ENCODE measurements at places on chromosomes 11 and 22. TPM values are rescaled to one million over a fixed set of nuclear protein-coding genes. Genes with fewer than 3 reads are reported as not detected.
A peak's percentile ranks its signal among the peaks of the same experiment; 100 is the strongest.

Gene C22orf42
- total RNA-seq: not detected

DNA sequence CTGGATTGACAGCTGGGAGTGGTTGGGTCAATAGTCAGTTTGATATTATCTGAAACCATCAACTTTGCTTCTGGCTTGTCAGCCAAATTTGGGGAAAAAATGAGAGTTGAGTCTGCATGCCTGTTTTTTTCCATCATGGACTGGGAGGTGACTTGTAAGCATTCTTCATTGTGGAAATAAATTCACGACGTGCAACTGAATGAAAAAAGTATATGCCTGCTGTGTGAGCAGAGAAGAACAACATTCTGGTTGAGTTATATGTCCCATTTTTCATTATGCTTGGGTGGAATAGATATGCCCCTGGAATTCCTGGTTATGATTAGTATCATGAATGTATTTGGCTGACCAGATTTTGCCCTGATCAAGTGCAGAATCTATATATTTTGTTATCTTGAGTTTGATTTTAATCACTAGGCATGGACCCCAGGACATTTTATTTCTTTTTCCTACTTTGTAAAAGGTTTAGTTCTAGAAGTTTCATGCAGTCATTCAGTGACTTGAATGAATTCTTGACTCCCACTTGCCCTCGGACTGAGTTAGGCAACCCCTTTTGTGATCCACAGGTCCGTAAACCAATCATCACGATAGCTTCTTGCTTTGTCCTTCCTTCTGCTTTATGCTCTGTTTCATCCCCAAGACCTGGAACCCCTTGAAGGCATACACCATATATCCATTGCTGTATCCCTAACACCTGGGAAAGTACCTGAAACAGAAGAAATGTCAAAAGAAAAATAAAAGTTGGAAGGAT, 205.8 kb downstream of the NAV2 start:
- no peaks in the 10 kb centered on the region for H3K36me3 ChIP-seq
- H3K4me3 ChIP-seq: no peak overlapping the region
- peaks cover 11% of the 10 kb centered on the region for H3K4me1 ChIP-seq
- H3K27ac ChIP-seq: no peak overlapping the region

- DNase-seq: no peak
- no peaks in the 10 kb centered on the region for H3K36me3 ChIP-seq
- H3K27ac ChIP-seq: no peak overlapping the region
- H3K4me3 ChIP-seq: no peak overlapping the region
Observed at GRCh38 chr11:59040607-59041006, 45.5 kb upstream of the GLYATL1B start.

GRCh38 chr11:113954235-113954634, 20.7 kb upstream of the HTR3A start:
- DNase-seq: no peak
- no peaks in the 10 kb centered on the region for H3K4me1 ChIP-seq
- H3K27me3 ChIP-seq: no peaks in the 10 kb centered on the region

Gene SLC22A25
- total RNA-seq: not detected

GRCh38 chr11:28773606-28774005, 665.4 kb downstream of the METTL15 start:
- no peaks in the 10 kb centered on the region for H3K27me3 ChIP-seq
- H3K4me3 ChIP-seq: no peak overlapping the region
- H3K27ac ChIP-seq: no peak overlapping the region
- no peak for DNase-seq
- H3K36me3 ChIP-seq: no peaks in the 10 kb centered on the region

Gene CRYAB
- total RNA-seq: 21.0 TPM

DNA sequence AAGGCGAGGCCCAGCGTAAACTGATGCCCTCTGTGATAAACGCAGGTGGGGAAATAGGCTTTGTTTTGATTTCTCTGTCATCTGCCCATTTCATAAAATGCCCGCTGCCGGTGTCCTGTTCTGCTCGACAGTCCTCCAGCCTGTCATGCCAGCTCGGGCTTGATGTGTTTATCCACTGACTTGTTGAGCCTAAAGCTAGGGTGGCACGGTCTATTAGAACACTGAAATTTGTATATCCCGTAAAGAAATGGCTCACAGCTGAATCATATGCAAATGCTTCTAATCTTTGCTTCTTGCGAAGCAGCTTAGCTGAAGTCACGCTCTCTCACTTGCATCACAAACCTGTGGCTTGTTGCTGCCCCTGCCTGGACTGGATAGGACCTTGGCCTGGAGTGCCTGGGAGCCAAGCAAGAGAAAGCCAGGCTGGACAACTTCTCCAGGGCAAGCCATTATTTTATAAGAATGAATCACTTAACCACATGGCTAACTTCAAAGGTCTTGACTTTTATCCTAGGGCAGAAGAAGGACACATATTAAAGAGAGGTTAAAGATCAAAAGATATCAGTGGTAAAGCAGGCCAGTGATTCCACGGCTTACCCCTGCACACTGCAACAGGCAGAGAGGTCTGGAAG, 33.1 kb downstream of the EHF start:
- peaks cover 17% of the 10 kb centered on the region for H3K4me1 ChIP-seq
- peaks cover 3% of the 10 kb centered on the region for H3K36me3 ChIP-seq

DNA sequence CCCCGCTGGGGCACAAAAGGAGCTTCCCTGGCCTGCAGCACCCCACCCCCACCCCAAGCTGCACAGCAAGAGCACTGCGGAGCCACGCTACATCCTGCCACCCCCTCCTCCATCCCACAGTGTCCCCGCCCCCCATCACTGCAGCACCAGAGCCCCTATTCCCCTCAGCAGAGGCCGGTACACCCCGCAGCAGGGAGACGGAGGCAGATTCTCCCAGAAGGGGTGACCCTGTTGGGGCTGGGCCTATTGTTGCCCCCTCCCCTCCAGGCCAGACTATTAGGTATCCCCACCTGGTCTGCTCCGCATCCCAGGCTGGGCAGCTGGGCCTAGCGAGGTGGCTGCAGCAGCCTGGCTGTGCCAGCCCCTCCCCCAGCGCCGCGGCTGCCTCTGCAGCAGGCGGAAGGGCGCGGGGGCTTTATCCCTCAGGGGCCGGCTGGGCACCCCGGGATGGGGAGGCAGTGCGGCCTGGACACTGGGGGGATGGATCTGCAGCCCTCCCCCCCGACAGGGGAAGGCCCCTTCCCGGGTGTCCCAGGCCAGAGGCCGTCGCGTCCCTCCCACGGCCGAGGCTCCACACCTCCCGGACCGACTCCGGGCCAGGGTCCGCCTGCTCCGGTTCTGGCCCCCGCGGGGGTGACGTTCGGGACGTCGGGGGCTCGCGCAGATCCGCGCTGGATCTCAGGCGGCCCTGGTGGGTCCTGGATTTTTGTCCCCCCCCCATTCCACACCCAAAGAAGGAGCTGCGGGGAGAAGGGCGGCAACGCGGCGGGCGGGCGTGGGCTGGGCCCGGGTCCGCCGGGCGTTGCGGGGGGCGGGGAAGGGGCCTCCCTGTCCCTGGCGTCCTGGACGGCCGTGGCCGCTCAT, 943 bp downstream of the DUSP8 start:
- DNase-seq: no peak
- no peaks in the 10 kb centered on the region for H3K36me3 ChIP-seq
- H3K27ac ChIP-seq: peak overlapping the region; percentile 71
- H3K4me3 ChIP-seq: peak overlapping the region; percentile 58

DNA sequence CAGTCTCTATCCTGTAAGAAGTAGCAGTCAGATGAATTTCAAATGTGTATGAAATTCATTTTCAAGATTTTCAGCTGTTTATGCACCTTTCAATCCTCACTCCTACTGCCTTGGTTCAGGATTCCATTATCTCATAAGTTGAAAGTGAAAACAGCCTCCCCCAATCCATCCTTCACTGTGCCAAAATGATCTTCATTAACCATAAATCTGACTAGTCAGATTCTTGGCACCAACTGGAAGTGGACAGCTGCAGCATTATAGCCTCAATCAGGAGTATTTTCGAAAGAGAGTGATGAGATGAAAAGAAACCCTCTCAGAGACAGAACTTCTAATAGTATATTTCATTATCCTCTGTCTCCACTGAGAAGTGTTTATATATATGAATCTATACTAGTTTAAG, 365.3 kb upstream of the PDGFD start:
- H3K36me3 ChIP-seq: no peaks in the 10 kb centered on the region
- no peaks in the 10 kb centered on the region for H3K4me1 ChIP-seq
- no peaks in the 10 kb centered on the region for H3K27me3 ChIP-seq
- H3K27ac ChIP-seq: no peak overlapping the region
- no peak overlapping the region for H3K4me3 ChIP-seq

DNA sequence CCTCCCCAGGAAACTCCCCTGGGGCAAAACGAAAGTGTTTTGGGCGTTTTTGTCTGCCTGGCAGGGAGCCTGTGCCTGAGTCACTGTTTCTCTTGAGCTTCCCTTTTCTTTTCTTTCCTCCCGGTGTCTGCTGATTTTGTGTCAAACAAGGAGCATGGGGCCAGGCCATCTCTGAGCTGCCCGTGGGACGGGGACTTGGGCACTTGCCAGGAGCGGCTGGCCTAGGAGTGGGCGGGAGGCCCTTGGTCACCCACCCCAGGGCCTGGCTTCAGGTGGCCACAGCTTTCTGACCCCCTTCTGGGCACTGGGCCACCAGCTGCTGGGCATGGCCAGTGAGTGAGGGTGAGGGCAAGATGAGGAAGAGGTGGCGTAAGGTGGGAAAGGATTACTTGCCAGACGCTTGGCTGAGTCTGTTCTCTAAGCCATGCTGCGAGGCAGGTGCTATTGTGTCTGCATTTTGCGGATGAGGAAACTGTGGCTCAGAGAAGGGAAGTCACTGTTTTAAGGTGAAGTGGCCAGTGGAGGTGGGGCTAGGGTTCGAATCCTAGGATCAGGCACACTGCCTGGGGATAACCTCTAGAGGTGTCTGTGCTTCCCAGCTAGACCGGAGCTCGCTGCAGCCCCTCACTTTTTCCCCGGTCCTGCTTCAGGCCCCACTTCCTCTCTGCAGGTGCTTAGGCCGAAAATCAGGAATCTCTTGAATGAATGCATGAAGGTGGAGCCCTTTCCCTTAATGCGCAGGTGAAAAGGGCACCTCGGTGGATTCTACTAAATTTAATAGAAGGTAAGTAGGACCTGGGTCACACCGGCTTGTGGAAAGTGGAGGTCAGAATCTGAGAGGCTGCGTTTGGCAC, 7.8 kb upstream of the NFAM1 start:
- peaks cover 29% of the 10 kb centered on the region for H3K4me1 ChIP-seq
- DNase-seq: peak; percentile 68
- no peak overlapping the region for H3K4me3 ChIP-seq
- H3K27me3 ChIP-seq: no peaks in the 10 kb centered on the region

DNA sequence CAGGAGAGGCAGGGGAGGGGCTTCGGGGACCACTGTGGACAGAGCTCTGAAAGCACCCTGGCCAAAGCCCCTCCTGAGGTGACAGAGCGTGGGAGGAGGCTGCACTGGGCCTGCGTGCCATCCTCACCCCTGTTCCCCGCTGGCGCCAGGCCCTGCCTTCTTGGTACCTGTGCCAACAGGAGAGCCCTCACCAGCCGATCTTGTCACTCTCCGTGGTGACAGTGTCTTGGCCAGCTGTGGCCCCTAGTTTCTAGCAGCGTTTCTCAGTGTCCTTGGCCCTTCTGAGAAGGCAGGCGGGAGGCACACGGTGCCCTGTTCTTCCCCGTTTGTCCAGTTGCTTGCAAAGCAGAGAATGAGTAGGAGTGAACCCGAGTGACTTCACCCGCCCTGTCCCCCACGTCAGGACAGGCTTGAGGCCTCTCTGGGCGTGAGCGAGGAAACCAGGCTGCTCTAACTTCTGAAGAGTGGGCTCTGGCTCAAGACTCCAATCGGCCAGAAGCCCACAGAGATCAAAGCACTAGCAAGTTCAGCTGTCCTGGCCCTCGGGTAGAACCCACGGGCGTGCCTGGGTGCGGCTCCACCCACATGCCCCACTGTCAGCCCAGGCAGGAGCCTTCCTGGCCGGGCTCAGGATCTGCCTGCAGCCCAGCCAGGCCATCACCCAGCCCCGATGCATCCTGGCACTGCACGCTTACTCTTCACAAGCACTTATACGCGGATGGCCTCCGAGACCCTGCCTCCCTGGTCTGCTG, 60.2 kb upstream of the EMID1 start:
- no peak overlapping the region for H3K27ac ChIP-seq
- DNase-seq: peak; percentile 70
- no peaks in the 10 kb centered on the region for H3K27me3 ChIP-seq
- peaks cover 24% of the 10 kb centered on the region for H3K4me1 ChIP-seq

- no peak overlapping the region for H3K4me3 ChIP-seq
- H3K27me3 ChIP-seq: no peaks in the 10 kb centered on the region
- H3K4me1 ChIP-seq: no peaks in the 10 kb centered on the region
- no peaks in the 10 kb centered on the region for H3K36me3 ChIP-seq
- DNase-seq: no peak
- no peak overlapping the region for H3K27ac ChIP-seq
Observed at GRCh38 chr11:41053894-41054293, 405.6 kb downstream of the LRRC4C start.

Gene CD3E
- 8.8 TPM for total RNA-seq

DNA sequence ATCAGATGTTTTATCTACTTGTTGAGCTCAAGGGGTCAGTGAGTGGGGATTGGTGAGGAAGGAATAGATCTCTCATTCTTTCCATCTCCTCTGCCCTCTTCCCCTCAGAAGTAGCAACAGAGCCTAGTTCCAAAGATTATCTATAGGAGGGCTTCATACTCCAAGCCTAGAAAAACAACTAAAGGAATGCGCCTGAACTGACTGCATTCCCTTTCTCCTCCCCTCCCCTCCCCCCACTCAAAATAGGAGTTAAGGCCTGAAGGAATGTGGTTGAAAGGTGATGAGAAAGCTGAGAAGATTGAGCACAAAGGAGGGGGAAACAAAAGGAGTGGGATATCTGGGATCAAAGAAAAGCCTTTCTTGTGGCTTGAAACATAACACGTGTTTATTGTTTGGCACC, 10.5 kb downstream of the EMSY start:
- H3K4me1 ChIP-seq: no peaks in the 10 kb centered on the region
- no peak for DNase-seq
- H3K27me3 ChIP-seq: no peaks in the 10 kb centered on the region

- no peaks in the 10 kb centered on the region for H3K4me1 ChIP-seq
- no peak overlapping the region for H3K27ac ChIP-seq
- no peak overlapping the region for H3K4me3 ChIP-seq
Observed at GRCh38 chr11:128085276-128085675, 502.1 kb downstream of the ETS1 start.

GRCh38 chr11:108945341-108945740, 280.5 kb downstream of the DDX10 start:
- no peak overlapping the region for H3K27ac ChIP-seq
- H3K4me3 ChIP-seq: no peak overlapping the region
- H3K36me3 ChIP-seq: peaks cover 22% of the 10 kb centered on the region
- no peaks in the 10 kb centered on the region for H3K4me1 ChIP-seq
- DNase-seq: no peak
